ENCODE measurements at places on chromosomes 11 and 22.

DNA sequence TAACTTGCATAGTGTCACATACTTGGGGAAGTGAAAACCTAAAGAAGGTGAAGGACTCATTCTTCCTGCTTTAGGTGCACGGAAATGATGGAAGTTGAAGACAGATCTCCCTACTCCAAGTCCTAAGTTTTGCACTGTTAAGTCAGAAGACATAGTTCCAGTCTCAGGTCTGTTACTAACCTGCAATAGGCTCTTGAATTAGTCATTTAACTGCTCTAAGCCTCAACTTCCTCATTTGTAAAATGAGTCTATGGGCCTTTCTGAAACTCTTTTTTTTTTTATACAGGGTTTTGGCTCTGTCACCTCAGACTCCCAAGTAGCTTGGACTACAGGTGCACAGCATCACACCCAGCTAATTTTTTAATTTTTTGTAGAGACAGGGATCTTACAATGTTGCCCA is 30.8 kb upstream of the POU2AF1 start:
- DNase-seq = no peak

DNA sequence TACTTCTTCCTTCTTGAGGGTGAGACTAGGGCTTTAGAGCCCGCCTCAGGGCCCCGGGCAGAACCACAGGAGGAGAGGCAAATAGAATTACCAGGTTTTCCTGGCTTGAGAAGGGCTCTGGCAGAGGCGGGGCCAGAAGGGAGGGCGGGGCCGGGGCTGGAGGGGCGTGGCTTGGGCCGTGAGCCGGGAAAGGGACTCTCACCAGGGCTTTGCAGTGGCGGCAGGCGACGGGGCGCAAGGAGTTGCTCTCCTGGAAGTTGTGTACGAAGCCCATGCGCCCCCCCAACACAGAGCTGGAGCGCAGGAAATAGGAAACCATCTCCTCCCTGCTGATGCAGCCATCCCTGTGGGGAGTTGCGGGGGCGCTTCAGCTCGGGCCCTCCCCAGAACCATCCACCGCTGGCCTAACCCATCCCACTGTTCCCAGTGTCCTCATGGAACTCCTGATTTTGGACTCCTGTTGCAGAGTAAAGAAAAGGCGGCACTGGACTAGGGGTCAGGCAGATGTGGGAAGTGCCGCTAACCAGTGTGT is 6.9 kb upstream of the NRXN2 start:
- DNase-seq = no peak

- no peak for DNase-seq
These were observed 162.6 kb downstream of the KIF18A start for GRCh38 chr11:27945348-27945747.

DNA sequence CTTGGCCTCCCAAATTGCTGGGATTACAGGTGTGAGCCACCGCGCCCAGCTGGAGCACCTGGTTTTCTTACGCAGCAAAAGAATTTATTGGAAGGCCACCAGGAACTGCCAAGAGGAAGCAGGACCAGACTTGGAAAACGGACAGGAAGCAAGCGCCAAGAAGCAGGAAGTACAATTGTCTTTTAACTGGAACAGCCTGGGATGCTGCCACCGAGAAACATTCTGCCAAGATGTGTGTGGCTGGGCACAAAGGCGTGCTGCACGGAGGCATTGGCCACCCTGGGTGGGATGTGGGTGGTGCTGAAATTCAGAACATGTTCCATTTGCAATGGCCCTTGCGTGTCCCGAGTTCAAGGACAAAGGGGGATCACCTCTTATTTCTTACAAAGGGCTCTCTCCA is 15.4 kb downstream of the SLC3A2 start:
- no peak for DNase-seq

- DNase-seq = no peak
These were observed 2.3 kb downstream of the NARS2 start for GRCh38 chr11:78572394-78572793.

- DNase-seq = no peak
These were observed 5.5 kb downstream of the INS start for GRCh38 chr11:2155511-2155910.

DNA sequence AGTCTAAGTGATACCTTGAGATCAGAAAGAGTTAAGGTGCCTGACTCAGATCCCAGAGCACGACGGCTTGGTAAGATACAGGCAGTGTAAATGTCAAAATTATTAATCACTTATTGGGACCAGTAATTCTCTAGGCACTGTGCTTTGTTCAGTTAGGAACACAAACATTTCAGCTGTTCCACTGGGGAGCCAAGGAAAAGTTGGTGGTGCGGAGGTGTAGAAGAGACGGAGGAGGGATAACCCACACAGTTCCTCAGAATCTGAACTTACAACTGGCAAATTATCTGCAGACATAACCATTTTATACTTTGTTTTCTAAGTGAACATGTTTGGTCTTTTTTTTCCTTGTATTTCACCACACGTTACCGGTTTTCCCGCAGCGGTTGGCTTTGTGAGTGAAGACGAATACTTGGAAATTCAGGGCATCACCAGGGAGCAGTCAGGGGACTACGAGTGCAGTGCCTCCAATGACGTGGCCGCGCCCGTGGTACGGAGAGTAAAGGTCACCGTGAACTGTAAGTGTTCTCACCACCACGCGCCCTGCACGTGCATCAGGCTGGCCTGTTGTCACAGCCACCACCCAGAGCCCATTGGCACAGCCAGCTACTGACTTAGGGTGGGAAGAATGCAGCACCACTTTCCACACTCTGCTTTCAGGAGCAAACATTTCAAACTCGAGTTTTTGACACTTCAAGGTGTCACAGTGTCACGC is 937.0 kb downstream of the NTM start:
- DNase-seq = no peak

GRCh38 chr11:31141789-31142188 is 227.8 kb downstream of the DCDC1 start:
- DNase-seq = no peak
